ENCODE measurements at places on chromosomes 5 and 9.

DNA sequence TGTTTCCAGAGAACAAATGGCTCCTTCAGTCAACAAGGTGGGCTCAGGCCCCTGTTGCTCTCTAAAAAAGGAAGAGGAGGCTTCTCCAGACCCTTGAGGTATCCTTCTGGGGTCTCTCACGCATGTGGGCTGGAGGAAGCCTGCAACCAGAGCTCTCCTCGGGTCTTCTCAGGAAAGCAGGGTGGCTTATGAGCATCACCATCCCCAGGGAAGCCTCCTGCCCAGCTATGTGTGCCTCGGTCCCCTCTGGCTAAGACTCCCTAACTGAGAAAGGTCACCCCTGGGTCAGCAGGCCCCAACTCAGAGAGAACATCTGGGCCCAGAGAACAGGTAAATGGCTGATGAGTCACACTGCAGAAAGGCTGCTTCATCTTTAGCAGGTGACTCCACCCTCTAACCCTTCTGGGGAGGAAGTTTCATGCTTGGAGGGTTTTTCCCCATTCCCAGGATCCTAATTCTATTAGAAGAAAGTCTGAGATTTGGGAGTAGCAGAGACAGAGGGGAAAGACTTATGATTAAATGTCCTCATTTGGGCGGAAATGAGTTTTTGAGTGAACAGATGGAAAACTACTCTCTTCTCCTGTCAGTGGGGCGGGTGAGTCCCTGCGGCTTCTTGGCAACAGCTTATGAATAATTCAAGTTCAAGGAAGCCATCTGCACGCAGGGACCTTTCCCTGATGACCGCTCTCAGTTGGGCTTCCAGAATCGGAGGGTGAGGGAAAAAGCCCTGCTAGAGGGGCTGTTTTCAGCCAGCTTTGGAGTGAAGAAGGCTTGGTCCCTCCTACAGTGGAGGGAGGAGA is 41.9 kb downstream of the TGFBI start:
- no peak for DNase-seq

GRCh38 chr5:13956471-13956870 is 12.0 kb upstream of the DNAH5 start:
- no peak for DNase-seq

- no peak for DNase-seq
These were observed 132.9 kb downstream of the BARX1 start for GRCh38 chr9:93822229-93822628.

GRCh38 chr5:15943487-15943886 is 236.1 kb downstream of the MARCHF11 start:
- no peak for DNase-seq

DNA sequence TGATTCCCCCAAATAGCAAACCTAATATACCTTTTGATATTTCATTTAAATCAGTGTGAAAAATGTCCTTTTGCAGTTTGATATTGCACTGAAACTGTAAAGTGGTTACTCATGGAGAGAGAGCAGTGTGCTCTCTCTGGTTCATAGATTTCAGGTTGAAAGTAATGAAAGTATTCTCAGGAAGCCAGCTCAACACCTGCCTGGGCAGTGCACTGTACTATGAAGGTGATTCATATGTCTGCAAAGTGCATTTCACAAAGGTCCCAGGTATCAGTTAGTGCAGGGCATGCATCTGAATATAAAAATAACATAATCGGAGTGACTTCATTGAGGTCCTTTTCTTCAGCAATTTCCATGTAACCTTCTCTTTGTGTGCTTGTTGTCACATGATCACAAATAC is 274.3 kb downstream of the CDH18 start:
- no peak for DNase-seq

DNA sequence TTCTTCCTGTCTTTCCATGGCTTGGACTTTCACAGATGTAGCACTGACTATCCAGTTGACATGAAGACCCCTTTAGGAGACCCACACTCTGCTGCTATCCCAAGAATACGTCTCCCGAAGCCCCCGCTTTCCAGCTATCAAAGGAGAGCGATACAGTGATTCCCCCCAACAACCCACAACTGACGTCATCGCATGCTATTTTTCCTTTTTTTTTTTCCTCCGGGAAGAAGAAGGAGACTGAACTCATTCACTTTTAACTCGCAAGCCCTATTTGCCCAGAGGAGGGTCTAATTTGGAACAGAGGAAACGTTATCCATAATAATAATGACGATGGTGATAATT is 2.1 kb downstream of the PAPPA start:
- DNase-seq, result no peak

GRCh38 chr9:120158221-120158620 is 421.7 kb downstream of the CDK5RAP2 start:
- no peak for DNase-seq
